ENCODE measurements at places on chromosomes 12 and 14. TPM values are rescaled to one million over a fixed set of nuclear protein-coding genes. Genes with fewer than 3 reads are reported as not detected.

- no peak for DNase-seq
These were observed 1.7 kb upstream of the KLRG1 start for GRCh38 chr12:8987685-8988084.

Gene OR4E2
- total RNA-seq: not detected

Gene PACS2
- total RNA-seq: 84.3 TPM

GRCh38 chr14:48751293-48751692 lies 834.9 kb downstream of the RPS29 start:
- DNase-seq: no peak

DNA sequence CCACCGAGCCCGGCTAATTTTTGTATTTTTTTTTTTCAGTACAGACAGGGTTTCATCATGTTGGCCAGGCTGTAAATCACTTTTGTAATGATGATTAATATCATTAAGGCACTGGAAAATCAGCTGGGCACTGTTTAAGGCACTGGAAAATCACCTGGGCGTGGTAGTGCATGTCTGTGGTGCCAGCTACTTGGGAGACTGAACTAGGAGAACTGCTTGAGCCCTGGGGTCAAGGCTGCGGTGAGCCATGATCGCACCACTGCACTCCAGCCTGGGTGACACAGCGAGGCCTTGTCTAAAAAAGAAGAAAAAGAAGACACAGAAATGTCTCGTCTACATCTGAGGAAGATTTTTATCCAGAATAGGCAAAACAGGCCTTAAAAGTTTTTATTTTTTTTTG lies 12.7 kb downstream of the SLC11A2 start:
- no peak for DNase-seq

Gene GLT1D1
- total RNA-seq: 4.1 TPM
